ENCODE measurements at places on chromosomes 2 and 18. TPM values are rescaled to one million over a fixed set of nuclear protein-coding genes. Genes with fewer than 3 reads are reported as not detected.

GRCh38 chr2:7471185-7471584, 554.0 kb downstream of the RNF144A start:
- DNase-seq = no peak

DNA sequence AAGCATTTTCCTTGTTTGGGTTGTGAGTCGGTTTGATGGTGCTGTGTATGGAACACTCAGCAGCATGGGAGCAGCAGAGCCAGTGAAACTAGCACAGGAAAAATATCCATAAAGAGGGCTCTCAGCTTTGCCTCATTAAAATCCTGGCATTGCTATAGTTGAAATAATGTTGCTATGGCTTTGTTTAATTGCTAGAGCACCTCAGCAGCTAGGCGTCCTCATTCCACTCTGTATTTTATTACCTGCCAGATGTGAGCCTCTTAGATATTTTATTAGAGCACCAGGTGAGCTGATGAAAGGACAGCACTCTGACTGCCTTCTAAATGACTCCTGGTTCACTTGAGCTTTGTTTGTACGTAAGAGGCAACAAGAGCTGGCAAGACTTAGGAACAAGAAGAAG, 232.4 kb downstream of the MTX2 start:
- no peak for DNase-seq

GRCh38 chr2:8653485-8653884, 28.4 kb upstream of the ID2 start:
- no peak for DNase-seq

DNA sequence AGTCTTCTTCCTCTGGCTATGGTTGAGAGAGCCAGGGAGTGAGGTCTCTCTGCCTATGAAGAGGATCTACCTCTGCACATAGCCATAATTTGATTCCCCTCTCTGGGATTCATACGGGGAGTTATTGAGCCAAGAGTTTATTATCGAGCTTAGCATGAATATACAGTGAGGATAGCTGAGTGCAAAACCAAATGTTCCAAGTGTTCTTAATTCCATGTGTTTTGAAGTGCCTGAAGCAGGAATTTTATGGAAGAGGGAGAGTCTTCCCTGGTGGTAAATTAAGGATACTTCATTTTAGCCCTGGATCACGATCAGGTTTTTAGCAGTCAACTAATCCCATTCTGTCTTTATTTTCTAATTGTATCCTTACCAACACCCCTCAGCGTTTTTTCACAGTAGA, 270.6 kb downstream of the C1D start:
- no peak for DNase-seq

- no peak for DNase-seq
These were observed 81.2 kb upstream of the TXNDC2 start for GRCh38 chr18:9804517-9805104.

DNA sequence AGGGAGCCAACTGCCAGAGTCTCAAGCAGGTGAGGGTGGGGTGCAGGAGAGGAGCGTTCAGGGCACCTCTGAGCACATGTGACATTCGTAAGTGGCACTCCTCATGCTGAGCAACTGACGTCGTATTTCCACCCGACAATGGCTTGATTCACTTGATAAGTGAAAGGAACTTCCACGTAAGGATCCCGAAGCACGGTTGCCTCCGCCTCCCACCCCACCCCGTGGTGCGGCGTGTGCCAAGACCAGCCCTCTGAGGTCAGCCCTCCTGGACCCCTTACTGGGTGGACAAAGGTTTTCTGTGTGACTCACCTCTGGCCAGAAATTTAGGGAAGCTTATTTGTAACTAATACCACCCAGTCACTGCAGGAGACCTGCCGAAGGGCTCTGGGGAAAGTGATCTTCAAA, 59.9 kb downstream of the AGAP1 start:
- DNase-seq = no peak

GRCh38 chr2:7730449-7730848, 813.2 kb downstream of the RNF144A start:
- DNase-seq = no peak

- no peak for DNase-seq
These were observed 17.9 kb downstream of the SDC1 start for GRCh38 chr2:20207051-20207450.

DNA sequence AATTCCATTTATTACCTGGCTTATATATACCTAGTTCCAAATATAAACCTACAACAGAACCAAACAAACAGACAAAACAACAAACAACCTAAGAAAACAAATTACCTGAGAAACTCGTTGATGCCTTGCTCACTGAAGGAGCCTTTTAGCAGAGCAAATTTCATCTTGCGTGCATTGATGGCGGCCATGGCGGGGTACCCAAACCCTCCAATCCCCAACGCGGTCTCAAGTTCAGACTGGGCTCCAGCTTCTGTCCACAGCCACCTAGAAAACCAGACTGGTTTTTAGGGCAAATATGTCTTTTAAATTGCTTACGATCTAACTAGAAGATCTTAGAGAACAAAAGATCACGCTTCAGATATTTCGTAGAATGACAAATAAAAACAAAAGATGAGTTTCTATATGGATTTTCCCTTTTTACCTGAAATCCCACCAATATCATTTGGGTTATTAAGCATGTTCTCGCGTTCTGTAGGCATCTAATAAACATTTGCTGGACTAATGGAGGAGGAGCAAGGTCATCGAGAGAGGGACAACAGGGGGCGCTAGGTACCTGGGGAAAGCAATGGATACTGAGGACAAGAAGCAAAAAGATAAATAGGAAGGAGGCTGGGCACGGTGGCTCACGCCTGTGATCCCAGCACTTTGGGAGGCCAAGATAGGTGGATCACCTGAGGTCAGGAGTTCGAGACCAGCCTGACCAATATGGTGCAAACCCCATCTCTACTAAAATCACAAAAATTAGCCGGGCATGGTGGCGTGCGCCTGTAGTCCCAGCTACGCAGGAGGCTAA, 25.2 kb downstream of the PDIA6 start:
- DNase-seq = no peak

DNA sequence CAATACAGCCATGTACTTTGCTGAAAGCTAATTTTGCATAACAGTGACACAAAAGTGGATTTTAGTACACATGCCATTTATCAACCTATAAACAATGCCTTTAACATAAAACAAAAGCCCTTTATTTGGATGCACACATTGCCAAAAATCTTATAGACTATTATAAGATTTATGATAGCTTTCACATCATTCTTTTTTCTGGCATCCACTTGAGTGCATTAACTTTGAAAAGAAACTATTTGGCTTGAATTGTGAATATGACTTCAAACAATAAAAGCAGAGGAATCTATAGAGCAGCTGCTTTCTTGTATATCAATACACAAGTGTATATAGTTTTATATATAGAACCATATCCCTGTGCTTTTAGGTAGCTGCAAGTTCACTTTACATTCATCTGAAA, 577.4 kb downstream of the CBLN2 start:
- no peak for DNase-seq

DNA sequence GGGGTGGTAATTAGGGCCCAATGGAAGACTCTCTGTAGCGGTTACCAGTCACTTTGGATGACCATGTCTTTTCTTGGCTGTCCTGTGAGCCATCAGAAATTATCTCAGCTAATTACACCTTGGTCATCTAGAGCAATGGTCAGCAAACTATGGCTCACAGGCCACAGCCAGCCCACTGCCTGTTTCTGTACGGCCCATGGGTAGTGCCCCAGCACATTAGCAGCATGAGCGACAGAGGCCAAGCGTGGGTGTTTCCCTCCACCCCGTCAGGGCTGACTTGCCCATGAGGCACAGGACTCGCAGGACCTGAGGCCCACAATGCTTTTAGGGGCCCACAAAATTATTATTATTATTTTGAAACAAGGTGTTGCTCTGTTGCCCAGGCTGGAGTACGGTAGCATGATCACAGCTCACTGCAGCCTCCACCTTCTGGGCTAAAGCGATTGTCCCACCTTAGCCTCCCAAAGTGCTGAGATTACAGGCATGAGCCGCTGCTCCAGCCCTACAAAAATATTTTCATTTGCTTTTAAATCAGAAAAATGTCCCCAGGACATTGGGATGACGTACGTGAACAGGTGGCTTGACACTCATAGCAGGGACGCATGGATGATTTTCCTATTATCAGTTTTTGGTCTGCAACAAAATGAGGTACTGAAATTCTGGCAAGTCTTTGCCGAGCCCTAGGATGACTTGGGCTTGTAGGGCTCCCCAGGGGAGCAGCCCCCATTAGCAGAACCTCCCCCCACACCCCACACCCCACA, 29.3 kb upstream of the CEP68 start:
- no peak for DNase-seq

Gene SIX2
- polyA plus RNA-seq = 16.7 TPM

Gene UBE2E3
- 93.0 TPM for polyA plus RNA-seq

Gene OSR1
- polyA plus RNA-seq = 6.0 TPM

Gene HOXD3
- 0.82 TPM for polyA plus RNA-seq

Gene CYP1B1
- 40.8 TPM for polyA plus RNA-seq

Gene PTPRN
- polyA plus RNA-seq = 0.41 TPM

Gene POTEE
- not detected for polyA plus RNA-seq
